ENCODE measurements at places on chromosomes 2 and 18.

DNA sequence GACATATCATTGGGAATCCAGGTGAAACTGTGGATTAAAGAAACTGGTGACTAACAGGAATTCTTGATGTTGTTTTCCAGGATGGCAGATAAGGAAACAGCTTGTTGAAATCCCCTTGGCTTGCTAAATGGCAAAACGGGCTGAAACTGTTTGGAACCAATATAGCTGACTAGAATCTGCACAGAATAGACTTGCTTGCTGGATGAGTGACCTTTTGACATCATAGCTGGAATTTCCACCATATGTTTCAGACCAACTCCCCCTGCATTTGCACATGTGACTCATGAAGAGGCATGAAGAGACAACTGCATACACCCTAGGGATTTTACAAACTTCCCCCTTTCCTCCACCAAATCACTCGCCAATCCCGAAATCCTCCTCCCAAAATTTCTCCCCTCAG, 87.7 kb upstream of the LYPD1 start:
- no peak for DNase-seq
- H3K27ac ChIP-seq: no peak overlapping the region
- H3K36me3 ChIP-seq: no peaks in the 10 kb centered on the region

GRCh38 chr2:14828223-14828622, 195.7 kb downstream of the LRATD1 start:
- H3K4me3 ChIP-seq: no peak overlapping the region
- no peak overlapping the region for H3K27ac ChIP-seq
- H3K36me3 ChIP-seq: no peaks in the 10 kb centered on the region
- no peak for DNase-seq

DNA sequence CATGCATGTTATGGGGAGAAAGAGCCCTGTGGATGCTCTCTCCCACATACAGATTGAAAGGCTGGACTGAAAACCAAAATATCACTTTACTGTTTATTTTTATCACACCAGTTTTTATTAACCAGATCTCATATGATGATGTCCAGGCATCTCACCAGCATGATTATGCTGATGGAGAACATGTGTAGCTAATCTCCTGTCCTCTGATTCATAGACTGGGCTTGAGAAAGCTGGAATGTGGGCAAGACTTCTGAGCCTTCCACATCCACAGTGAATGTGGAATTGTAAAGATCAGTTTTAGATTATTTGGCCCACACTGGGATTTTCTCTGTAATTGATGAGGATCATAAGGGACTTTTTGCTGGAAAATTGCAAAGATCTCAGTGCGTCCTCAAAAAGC, 137.9 kb downstream of the ICOS start:
- H3K36me3 ChIP-seq: no peaks in the 10 kb centered on the region
- no peak for DNase-seq
- no peak overlapping the region for H3K27ac ChIP-seq
- H3K4me1 ChIP-seq: no peaks in the 10 kb centered on the region
- H3K4me3 ChIP-seq: no peak overlapping the region
- H3K27me3 ChIP-seq: no peaks in the 10 kb centered on the region

GRCh38 chr2:130875935-130876334, 39.2 kb downstream of the ARHGEF4 start:
- no peak overlapping the region for H3K27ac ChIP-seq
- H3K4me3 ChIP-seq: no peak overlapping the region
- H3K36me3 ChIP-seq: no peaks in the 10 kb centered on the region

- peaks cover 12% of the 10 kb centered on the region for H3K4me1 ChIP-seq
- no peaks in the 10 kb centered on the region for H3K27me3 ChIP-seq
- H3K4me3 ChIP-seq: no peak overlapping the region
- H3K27ac ChIP-seq: no peak overlapping the region
These were observed 236.2 kb upstream of the COPS8 start for GRCh38 chr2:236849508-236849907.

All from upper lobe of right lung (tissue), 1 donor.